ENCODE measurements at places on chromosomes 13 and 19.
A peak's percentile ranks its signal among the peaks of the same experiment; 100 is the strongest.

GRCh38 chr13:26785838-26786630, 25.4 kb upstream of the GPR12 start:
- DNase-seq = no peak

- DNase-seq = no peak
These were observed 50.0 kb downstream of the GAS6 start for GRCh38 chr13:113813749-113814434.

- peak; percentile 86 for DNase-seq
These were observed 811 bp upstream of the PRMT1 start for GRCh38 chr19:49676136-49676783.

DNA sequence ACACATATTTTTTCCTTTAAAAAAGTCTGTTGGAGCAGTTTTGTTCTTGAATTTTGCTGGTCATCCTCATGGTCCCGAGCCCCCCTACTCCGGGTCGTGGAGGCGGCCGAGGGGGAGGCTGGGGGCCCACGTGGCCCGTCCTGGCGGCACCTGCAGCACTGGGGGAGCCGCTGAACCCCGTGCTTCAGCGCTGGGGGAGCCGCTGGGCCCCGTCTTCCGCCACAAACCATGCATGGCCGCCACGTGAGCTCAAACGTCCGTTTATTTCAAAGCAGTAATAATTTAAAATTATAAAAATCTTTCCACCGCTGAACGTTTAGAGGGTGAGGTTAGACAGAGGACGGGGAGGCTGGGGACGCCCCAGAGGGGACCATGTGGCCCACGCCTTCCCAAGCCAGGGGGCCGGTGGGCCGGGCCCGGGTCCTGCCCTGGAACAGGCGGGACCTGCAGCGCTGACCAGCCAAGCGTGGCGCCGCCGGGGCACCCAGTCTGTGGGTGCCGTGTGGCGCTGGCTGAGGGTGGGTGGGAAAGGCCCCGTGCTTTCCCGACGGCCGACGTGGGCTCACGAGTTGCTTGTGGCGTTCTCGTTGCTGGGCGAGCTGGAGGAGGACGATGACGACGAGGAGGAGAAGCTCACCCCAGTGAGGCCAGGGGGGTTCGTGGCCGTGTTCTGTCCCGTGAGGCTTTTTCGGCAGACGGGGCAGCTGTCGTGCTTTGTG, 8.0 kb downstream of the FGF22 start:
- no peak for DNase-seq

DNA sequence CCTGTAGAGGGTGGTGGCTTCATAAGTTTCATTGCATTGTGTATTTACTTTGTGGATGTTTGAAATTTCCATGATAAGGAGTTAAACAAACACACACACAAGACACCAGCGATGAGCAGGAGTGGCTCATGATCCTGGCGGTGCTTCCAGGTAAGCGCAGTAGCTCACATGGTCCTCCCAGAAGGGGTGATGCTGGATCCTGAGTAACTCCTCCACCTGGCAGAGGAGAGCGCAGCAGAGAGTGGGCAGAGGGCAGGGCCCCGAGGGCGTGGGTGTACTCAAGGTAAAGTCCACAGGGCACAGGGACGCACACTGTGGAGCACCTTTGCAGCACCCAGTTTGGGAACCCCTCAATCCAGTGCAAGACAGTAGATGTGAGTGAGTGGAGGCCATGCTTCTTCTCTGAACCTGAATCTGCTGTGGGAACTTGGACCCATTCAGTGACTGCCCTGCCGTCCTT, 54.0 kb downstream of the RFX2 start:
- no peak for DNase-seq

GRCh38 chr19:3186160-3186688, 494 bp downstream of the NCLN start:
- DNase-seq = no peak

DNA sequence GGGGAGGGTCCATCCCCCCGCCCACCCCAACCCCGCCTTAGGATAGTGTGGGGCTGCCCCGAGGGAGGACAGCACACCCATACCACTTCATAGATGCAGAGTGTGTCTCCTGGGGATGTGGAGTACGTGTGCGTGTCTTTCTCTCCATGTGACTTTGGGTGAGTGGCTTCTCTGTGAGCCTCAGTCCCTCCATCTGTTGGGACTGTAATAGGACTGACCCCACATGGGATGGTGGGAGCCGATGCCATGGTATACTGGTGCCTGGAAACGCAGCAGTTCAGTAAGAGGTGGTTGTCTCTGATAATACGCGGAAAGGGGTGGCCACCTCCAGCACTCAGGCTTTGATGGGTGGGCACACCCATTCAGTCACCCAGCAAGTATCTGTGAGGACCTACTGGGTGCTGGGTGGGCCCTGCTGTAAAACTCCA, 816 bp upstream of the PRKD2 start:
- DNase-seq = no peak

DNA sequence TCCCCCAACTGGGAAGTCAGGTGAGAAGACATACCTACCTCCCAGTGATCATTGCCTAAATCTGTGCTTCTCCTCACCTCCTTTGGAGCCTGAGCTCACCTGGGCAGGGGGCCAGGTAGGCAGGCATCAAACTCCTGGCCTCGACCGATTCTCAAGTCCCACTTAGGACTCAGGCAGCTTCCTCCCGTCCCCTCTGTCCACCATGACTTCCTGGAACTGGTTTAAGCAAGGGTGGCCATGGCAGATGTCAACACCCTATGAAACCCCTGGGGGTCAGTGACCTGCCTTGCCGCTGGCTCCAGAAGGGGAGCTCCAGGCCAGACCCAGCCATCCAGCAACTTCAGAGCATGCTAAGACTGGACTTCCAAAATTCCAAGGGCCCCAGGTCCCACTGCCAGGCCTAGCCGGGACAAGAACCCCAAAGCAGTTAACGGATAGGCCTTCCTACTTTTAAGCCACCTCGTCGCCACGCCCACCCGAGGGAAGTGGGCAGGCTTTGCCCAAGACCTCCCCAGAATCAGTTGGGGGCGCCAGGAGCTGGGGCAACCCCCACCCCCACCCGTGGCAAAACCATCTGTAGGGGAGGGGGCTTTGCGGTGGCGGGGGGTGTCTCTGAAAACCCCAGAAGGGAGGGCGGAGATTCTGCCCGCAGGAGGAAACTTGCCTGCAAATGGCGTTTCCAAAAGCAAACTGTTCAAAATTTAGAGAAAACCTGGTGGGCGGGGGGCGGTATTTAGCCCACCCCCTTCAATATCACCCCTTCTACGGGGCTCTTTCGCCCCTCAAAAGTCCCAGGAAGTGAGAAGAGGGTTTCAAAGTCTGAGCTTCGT, 657 bp downstream of the PLIN3 start:
- DNase-seq = no peak

- no peak for DNase-seq
These were observed 326.1 kb upstream of the TSHZ3 start for GRCh38 chr19:31675193-31675913.

DNA sequence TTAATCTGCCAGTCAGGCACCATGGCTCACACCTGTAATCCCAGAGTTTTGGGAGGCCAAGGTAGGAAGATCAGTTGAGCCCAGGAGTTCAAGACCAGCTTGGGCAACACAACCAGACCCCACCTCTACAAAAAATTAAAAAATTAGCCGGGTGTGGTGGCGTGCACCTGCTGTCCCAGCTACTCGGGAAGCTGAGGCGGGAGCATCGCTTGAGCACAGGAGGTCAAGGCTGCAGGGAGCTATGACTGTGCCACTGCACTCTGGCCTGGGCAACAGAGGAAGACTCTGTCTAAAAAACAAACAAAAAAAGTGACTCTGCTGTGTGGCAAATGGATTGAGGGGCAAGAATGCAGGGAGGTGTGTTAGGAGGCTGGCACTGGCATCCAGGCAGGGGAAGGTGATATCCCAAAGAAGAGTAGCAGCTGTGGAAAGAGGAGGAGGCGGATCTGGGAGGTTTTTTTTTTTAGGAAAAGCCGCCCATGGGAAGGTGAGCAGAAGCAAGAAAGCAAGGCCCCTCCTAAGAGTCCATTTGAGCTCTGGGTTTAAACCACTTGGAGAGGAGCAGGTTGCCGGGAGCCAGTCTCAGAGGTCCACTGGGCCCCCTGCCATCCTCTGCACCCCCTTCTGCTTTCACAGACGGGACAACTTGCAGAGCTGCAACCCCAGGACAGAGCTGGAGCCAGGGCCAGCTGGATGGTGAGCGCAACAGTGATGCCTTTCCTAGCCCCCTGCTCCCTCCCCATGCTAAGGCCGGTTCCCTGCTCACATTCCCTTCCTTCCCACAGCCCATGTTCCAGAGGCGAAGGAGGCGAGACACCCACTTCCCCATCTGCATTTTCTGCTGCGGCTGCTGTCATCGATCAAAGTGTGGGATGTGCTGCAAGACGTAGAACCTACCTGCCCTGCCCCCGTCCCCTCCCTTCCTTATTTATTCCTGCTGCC, 2.1 kb downstream of the HAMP start:
- DNase-seq = no peak

DNA sequence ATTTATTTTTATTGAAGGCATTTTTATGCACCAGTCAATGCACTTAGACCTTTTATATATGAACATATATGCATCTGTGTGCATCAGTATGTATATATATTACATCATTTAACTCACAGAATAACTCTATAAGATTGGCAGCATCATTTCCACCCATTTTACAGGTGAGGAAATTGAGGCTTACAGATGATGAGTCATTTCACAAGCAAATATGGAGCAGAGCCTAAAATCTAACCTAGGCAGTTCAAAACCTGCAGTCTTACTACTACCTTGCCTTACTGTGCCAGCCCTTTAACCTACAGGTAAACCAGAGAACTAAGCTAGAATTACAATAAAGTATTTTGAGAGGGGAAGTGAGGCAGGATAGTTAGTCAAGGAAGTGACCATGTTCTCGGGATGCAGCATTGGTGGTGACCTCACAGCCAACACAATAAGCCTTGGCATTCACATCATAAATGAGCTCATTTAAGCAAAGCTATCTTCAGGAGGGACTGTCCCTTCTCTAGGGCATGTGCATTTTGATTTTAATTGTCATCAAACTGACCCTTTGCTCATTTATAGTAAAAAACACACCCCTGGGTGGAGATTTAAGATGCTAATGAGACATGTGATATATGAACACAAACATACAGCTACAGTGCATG, 274.3 kb downstream of the DCLK1 start:
- DNase-seq = no peak

DNA sequence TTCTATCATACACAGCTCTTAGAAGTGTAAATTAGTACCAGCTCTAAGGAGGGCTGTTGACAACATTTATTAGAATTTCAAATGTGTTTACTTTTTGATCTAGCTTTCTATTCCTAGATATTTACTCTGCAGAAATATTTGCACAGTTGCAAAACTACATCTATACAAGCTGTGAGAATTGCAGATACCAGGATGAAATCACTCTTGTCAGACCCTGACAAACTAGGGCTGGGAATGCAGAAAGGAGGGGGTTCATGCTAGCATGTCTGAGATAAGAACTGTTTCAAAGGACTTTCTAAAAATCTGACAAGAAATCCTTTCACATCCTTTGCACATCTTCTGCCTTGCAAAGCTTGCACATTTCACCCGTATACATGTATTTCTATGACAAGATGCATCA, 11.8 kb upstream of the PABPC3 start:
- DNase-seq = no peak

- no peak for DNase-seq
These were observed 836.2 kb downstream of the DACH1 start for GRCh38 chr13:71030784-71031183.

- DNase-seq = no peak
These were observed 22.4 kb downstream of the EPSTI1 start for GRCh38 chr13:42969565-42970172.

DNA sequence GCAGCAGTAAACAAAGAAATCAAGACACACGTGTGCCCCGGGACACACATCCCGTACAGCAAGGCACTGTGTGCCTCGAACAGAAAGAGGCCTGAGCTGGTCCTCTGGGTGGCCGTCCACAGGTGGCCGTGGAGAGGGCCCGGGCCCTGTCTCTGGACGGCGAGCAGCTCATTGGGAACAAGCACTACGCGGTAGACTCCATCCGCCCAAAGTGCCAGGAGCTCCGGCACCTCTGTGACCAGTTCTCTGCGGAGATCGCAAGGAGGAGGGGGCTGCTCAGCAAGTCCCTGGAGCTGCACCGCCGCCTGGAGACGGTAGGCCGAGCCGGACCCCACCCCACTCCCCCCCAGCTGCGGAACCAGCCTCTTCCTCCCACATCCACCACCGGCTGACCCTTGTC, 30.7 kb upstream of the F7 start:
- no peak for DNase-seq

GRCh38 chr19:49326165-49326704, 1.2 kb upstream of the SLC6A16 start:
- no peak for DNase-seq

DNA sequence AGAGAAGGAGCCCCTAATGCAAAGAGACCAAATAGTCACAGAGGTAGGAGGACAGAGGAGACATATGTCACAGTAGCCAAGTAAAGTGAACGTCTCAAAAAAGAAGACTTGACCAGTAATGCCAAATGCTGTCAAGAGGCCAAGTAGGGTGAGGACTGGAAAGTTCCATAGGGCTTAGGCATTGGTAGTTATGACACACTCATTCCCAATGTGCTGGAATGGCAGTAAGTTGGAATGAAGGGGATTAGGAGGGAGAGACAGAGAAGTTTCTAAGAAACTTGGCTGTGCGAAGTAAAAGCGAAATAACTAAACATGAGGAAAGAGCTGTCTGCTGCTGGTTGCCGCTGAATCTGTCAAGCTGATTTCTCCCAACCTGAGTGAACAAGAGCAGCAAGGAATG, 14.9 kb upstream of the FRY start:
- DNase-seq = no peak

DNA sequence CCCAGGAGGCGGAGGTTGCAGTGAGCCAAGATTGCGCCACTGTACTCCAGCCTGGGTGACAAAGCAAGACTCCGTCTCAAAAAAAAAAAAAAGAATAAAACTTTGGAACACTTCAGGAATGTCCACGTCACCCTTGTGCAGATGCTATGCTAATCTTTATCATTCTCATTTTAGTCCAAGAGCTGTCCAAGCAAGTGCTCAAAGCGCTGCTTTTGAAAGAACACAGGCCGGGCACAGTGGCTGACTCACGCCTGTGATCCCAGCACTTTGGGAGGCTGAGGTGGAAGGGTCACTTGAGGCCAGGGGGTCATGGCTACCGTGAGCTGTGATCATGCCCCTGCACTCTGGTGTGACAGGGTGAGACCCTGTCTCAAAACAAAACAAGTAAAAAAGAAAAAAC, 11.1 kb upstream of the UQCR11 start:
- no peak for DNase-seq

DNA sequence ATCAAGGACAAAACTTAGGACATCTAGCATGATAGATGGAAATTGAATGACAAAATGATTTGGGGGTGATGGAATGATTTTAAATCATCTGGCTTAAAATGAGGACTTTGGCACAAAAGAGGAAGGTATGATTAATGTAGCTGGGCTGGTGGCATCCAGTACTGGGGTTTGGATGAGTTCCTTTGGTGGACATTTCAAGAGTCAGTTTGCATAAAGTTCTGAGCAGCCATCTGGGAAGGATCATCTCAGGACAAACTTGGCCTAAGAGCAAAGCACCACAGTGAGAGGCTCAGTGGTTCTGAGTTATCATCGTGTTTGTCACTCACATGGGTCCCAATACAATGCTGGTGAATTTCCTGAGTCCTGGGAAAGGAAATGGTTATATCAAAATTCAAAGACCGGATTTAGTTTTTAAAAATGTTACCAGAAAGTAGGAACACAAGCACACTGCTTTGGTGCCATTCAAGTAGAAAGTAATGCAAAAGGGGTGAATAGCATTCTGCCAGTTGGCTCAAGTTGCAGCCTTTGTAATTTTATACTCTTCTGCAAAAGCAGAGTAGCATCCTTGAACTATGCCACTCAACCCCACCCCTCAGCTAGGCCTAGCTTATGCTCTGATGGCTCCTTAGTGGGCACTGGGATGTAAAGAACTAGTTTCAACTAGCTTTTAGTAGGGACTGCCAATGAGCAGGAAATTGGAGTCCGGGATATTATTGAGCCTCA, 219.0 kb downstream of the COG6 start:
- DNase-seq = no peak

Data from AG04450 (cell line).